Karpas-422 (cell line): ENCODE measurements at places on chromosomes 2 and 18. TPM values are rescaled to one million over a fixed set of nuclear protein-coding genes. Genes with fewer than 3 reads are reported as not detected.

Gene ANKRD36B
- 69.9 and 79.2 TPM in 2 replicates for total RNA-seq

Gene PSMA8
- not detected in 2 replicates for total RNA-seq

GRCh38 chr2:15048000-15048399 lies 415.5 kb downstream of the LRATD1 start:
- DNase-seq = no peak

- DNase-seq = no peak
Measured at GRCh38 chr2:54809819-54810218, 86.4 kb downstream of the EML6 start.

DNA sequence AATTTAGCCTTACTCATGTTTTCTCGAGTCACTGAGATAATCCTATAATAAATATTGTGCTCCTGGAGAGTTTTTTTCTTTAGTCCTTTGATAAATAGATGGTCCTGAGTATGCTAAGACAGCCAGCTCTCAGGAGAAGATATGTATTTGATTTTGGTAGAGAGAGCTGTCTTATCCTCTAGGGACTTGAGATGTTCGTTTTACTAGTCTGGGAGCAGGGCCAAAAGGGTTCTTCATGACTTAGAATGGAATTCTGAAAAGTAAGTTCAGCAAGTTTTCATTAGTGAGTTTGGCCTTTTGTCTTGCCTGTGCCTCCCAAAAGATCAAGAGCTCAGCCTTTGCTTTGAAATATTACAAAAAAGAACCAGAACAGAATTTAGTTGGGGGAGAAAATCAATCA lies 246.7 kb downstream of the BABAM2 start:
- no peak for DNase-seq

Gene ACMSD
- total RNA-seq = not detected in 2 replicates

Gene KCNG2
- not detected in 2 replicates for total RNA-seq

DNA sequence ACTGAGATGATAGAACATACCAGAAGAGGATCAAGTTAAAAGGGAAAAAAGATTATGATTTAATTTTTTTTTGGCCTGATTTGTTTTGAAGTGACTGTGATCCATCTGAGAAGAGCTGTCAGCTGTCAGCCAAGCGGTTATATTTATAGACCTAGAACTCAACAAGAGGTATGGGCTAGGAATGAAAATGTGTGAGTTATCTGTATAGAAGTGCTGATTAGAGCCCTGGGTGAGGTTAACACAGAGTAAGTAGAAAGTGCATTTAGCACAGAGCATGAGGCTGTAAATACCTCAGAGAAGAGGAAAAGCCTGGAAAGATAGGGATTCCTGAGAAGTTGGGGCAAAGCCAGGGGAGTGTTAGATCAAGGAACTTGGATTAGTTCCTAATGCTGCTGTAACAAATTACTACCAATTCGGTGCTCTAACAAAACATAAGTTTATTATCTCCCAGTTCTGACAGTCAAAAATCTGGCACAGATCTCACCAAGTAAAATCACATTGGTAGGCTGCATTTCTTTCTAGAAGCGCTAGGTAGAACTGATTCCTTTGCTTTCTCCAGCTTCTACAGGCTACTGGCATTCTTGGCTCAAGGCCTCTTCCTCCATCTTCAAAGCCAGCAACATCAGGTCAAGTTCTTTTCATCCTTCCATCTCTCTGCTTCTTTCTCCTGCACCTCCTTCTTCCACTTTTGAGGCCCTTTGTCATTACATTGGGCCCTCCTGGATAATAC lies 197.4 kb upstream of the SPHKAP start:
- no peak for DNase-seq
